ENCODE measurements at places on chromosomes 2 and 18.

DNA sequence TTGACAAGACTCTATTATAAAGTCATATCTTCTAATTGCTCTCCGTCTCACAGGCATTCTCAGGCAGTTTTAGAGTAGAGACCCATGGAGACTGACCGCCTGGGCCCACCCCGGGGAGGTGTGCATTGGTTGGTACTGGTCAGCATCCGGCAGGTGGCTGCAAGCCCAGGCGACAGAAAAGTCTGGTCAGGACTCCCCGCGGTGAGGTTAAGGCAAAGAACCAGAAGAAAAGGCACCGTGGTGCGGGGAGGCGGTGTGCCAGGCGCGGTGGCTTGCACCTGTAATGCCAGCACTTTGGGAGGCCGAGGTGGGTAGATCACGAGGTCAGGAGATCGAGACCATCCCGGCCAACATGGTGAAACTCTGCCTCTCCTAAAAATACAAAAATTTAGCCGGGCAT lies 32.5 kb downstream of the AMER3 start:
- no peak for DNase-seq

DNA sequence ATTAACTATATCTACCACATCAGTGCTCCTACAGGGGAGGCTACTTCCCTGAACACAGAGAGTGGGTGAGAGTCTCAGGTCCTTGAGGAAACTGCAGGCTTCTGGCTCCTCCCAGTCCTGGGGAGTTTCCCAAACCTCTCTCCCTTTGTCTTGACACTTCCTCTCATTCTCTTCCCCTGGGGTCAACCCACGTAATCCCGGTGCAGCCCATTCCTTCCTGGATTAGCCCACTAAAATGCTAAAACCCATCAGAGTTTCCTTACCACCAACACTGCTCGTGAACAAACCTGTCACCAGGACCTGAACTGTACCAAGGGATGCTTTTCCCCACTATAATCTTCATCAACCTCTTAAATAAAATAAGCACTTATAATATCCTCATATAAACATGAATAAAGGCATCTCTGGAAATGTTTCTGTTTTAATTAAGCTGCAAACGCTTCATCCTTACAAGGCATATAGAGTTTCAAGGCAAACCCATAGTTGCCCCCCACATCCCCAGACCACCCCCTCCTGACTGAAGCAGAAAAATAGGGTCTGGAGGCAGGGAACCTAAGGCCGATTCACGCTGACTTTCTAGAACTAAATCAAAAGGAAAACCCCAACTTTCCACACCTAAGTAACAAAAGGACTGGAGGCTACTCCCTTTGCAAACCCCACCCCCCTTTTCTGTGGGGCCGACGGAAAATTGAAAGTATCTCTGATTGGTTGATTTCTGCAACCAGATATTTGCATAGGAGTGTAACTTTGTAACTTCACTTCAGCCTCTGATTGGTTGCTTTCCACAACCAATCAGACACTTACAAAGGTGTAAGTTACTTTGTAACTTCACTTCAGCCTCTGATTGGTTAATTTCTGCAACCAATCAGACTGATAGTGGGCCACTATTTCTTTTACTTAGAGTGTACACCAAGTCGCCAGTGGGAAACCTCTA lies 19.0 kb downstream of the TMSB10 start:
- DNase-seq = peak; percentile 44

GRCh38 chr18:54284981-54285785 lies 15.9 kb downstream of the POLI start:
- peak; percentile 54 for DNase-seq

DNA sequence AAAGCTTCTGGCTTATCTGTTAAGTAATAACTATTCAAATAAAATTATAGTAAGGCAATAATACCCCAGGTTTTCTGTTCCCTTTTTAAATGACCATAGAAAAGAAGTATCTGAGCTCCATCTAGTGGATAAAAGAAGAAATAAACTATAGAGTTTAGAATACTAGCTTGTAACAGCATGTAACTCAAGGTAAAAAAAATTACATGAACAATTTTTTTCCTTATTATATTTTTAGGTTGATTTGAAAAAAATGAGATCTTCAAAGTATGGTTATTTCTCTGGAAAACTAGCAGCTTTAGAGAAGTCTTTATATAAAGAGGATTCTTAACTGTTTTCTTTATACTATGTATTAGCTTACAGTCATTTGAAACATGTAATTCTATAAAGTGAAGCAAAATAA lies 58.1 kb downstream of the NCKAP1 start:
- DNase-seq = no peak

- no peak for DNase-seq
These were observed at the start of gene EPB41L3 for GRCh38 chr18:5543773-5544389. Gene EPB41L3, minus strand, starts transcription at chr18:5543997. Its CDS starts 54,814 bp downstream, at chr18:5489183.

DNA sequence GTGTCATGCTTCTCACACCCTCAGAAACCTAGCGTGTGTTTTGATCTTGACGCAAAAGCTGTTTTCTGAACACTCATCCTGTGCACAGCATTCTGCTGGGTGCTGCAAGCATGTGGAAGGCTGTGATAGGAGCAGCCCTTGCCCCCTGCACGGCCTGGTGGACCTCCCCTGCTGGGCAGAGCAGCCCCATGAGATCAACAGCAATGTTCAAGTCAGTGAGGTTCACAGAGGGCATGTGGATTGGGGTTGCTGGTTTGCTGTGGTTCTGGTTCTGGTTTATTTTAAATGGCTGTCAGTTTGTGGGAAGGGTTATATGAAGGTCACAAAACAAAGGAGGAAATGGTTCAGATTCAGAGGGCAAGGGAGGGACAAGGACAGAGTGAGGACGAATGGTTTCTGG lies 71.3 kb downstream of the SOWAHC start:
- no peak for DNase-seq

DNA sequence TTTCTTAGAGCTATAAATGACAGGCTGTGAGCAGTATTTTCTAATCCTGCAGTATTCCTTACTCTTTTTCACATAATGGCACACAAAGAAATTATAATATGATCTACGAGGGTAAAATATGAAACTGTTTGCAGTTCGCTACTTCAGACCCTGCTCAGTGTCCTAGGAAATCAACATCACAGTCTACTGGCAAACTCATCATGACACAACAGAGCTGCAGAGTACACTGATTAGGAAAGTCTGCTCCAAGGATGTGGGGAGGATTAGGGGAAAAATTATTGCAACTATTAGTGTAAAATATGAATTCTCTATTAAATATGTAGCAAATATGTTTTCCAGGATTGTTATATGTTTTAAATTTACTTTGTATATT lies 149.2 kb upstream of the REG3G start:
- no peak for DNase-seq

DNA sequence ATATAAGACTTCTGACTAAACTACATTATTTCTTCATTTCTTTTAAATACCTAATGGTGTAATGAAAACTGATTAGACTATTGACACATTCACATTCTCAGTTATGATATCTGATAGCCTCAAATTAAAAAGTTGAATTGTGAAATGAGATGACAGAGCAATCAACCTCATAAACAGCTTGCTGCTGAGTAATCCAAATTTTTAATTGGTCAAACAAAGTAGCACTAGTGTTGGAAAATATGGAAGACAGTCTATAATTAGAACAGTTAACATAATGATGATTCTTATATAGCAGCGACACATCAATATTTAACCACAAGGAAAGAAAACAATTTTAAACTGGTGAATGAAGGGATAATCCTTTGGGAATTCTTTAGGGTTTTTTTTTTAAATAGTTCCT lies 91.9 kb upstream of the LRP1B start:
- no peak for DNase-seq

- no peak for DNase-seq
These were observed 147.6 kb downstream of the HDAC4 start for GRCh38 chr2:239253264-239253663.

All from stimulated activated naive B cell treated with anti-CD40 and anti-IgM and Interleukin-4, amounts not matched to agents 10 μg/mL and 1 μg/mL and 100 μg/mL, for 72 hours (primary cell).